ENCODE measurements at places on chromosomes 2 and 18.
A peak's percentile ranks its signal among the peaks of the same experiment; 100 is the strongest.

- DNase-seq: peak; percentile 65
Observed at GRCh38 chr2:152062125-152063091, 36.4 kb downstream of the CACNB4 start.

GRCh38 chr2:241033994-241034393, 35.6 kb downstream of the SNED1 start:
- DNase-seq: no peak

DNA sequence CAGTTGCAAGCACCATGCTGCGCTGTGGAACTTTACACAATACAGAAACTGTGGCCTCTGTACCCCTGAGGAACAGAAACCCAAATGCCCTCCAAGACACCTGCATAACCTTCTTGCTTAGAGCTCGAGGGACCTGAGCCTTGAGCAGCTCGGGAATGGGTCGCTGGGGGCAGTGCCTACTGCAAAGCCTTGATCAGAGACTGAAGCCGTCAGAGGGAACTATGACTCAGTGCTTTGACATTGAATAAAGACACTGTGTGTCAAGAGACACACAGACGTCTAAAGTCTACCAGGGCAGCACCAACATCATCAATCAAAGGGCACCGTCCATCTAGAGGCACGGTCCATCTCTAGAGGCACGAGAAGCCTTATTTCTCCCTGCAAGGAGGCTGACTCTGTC, 30.6 kb downstream of the GPR45 start:
- DNase-seq: no peak

GRCh38 chr2:29601872-29602271, 319.5 kb downstream of the ALK start:
- DNase-seq: no peak

DNA sequence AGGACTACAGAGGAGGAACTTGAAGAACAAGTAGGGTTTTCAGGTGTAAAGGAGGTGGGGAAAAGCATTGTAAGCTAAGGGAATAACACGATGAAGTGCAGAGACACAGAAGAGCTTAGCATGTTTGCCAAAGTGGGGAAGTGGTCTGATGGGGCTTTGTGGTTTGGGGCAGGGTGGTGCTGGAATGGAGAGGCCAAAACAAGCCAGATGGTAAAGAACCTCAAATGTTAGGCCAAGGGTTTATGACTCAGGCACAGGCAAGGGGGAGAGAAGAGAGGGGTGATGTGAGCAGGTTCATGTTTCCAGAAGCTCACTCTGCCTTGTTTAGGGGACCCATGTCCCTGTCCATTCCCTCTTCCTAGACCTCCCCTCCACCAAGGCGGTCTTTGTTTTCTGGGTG, 104.5 kb upstream of the YWHAQ start:
- no peak for DNase-seq

DNA sequence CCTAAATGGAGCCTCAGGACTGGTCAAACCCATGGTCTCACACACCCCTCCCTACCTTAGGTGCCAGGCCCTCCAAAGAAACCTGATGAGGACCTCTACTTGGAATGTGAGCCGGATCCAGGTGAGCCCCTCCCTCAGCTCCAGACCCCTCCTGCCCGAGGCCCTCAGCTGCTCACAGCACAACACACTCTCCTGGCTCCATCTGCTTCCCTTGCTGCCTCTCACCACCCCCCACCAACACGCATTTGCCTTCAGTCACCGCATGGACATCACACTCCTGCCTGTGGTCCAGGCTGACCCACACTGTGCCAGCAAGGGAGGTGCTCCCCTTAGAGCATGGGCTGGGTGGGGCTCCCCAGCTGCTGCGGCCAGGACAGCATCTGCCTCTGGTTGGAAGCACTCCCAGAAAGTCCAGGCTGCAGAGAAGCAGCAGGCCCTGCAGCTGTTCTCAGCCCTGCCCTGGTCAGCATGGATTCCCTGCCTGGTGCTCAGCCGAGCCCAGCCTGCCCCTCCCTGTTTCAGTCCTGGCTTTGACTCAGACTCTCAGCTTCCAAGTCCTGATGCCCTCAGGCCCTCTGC, 15.1 kb downstream of the SH2D6 start:
- DNase-seq: peak; percentile 94

DNA sequence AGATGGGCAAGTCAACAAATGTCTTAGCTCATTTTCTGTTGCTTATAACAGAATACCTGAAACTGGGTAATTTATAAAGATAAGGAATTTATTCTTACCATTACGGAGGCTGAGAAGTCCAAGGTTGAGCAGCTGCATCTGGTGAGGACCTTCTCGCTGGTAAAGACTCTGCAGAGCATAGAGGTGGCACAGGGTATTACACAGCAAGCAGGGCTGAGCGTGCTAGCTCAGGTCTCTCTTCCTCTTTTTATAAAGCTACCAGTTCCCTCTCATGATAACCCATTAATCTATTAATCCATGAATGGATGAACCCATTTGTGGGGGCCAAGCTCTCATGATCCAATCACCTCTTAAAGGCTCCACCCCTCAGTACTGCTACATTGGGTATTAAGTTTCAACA, 109.1 kb downstream of the CDK15 start:
- no peak for DNase-seq

- DNase-seq: peak; percentile 24
Observed at GRCh38 chr18:34221971-34222306, 2.8 kb downstream of the NOL4 start.

GRCh38 chr2:70778676-70779075, 10.7 kb upstream of the ADD2 start:
- DNase-seq: no peak

GRCh38 chr18:63238693-63239075, 80.9 kb downstream of the BCL2 start:
- no peak for DNase-seq

DNA sequence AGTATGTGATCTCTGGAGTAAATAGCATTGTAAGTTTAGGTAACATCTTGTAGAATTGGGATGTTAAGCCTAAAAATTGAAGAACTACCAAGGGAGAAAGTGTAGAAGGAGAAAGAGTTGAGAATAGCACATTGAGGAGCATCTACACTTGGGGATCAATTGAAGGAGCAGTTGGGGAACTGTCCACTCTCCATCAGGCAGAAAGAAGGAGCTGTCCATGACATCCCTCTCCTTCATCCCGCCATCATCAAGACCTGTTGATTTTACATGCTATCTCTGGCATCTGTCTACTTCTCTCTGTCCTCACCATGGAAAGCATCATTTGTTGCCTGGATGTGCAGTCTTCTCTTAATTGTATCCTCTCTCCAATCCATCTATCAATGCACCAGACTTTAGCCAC, 87.8 kb downstream of the CCDC141 start:
- no peak for DNase-seq

DNA sequence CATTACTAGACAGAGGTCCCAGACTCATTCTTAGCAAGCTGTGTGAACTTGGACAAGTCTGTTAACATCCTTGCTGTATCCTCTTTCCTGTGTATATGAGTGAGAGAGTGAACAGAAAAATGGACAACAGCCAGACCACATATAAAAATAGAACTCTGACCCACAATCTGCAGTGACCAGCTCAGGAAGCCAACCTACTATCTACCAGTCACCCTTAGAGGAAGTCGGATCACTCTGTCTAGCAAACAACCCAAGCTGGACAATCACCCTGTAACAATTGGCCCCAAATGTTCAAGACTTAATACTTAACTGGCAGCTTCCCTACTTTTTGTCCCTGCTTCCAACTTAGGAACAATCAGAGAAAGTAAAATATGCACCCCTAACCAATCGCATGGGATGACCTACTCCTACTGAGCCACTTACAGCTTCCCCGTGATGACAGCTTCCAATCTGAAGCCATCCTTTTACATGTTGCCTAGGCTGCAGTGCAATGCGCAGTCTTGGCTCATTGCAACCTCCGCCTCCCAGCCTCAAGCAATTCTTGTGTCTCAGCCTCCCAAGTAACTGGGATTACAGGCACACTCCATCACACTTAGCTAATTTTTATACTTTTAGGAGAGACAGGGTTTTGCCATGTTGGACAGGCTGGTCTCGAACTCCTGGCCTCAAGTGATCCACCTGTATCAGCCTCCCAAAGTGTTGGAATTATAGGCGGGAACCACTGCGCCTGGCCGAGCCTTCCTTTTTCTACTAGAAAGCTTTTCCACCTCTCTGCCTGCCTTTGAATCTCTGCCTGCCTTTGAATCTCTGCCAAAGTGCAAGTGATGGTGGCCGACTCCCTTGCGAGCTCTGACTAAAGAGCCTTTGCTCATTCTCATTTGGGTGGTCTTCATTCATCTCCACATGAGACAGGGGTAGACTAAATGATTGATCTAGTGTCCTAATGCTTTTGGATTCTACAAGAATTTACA, 158.3 kb upstream of the NDUFV2 start:
- DNase-seq: no peak
